Small intestine (tissue), 16 donors: ENCODE measurements at places on chromosomes 1 and 21. TPM values are rescaled to one million over a fixed set of nuclear protein-coding genes. Genes with fewer than 3 reads are reported as not detected.

The KMO gene
- polyA plus RNA-seq, result 0.45 TPM

The SYDE2 gene
- 1.4 TPM for polyA plus RNA-seq

The MSH4 gene
- polyA plus RNA-seq, result not detected

GRCh38 chr21:38538353-38538752, 40.1 kb upstream of the ERG start:
- DNase-seq, result peak; percentile 12
- H3K4me1 ChIP-seq, result peaks cover 2% of the 10 kb centered on the region
- no peak overlapping the region for H3K27ac ChIP-seq
- no peak overlapping the region for H3K4me3 ChIP-seq
- H3K36me3 ChIP-seq, result no peaks in the 10 kb centered on the region

DNA sequence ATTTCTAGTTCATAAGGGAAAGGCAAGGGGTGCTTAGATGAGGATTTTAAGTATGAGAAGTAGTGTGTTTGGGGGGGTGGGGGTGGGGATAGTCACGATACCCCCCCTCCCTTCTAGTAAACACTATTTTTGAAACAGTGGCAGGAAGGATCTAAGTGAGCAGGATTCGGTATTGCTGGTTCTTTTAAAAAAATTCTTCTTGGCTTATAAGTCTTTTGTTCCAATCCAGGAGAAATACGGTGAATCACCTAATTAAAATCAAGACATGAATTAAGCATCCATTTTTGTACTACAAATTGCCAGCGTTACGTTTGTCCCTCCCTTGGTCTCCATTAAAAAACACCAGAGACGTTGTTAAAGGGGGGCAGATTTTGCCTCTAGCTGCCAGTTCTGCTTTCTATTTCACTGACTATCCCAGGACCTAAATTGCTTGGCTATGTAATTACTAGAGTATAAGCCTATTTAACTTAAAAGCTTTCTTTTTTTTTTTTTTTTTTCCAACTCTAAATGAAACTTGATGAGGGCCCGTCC, 911 bp downstream of the LMO4 start:
- no peaks in the 10 kb centered on the region for H3K27me3 ChIP-seq
- H3K4me3 ChIP-seq, result peak overlapping the region; percentile 91
- DNase-seq, result peak; percentile 50
- peaks cover 9% of the 10 kb centered on the region for H3K36me3 ChIP-seq
- H3K4me1 ChIP-seq, result peaks cover 7% of the 10 kb centered on the region

DNA sequence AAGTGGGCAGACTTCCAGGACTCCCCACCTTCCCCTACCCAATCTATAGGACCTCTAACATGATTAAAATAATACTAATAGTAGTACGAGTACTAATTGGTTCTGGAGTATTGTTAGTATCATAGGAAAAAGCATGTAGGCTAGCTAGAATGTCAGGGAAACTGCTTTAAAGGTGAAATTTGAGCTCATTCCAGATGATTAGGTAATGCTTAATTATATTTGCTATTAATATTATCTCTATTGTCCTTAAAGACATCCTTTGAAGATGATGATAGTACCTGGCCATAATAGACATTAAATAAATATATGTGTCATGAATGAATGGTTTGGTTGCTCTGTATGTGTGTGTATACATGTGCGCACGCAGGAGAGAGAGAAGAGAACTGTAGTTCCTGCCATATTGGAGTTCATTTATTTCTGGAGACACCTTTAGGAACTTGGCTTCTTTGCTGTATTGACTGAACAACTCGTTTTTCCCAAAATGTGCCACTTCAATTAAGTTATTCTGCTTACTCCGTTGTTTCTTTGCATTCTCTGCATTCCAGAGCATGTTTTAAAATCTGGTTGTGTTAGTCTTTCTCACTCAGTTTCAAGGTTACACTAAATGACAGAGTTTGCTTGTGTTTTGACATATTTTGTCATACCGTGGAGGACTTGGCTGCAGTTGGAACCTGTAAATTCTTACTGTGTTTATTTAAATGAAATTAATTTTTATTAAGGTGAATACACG, 117.1 kb downstream of the OSBPL9 start:
- H3K27me3 ChIP-seq, result no peaks in the 10 kb centered on the region
- no peak overlapping the region for H3K4me3 ChIP-seq
- no peak overlapping the region for H3K27ac ChIP-seq

- peaks cover 24% of the 10 kb centered on the region for H3K27me3 ChIP-seq
- no peak overlapping the region for H3K4me3 ChIP-seq
- H3K36me3 ChIP-seq, result peaks cover 4% of the 10 kb centered on the region
Observed at GRCh38 chr21:41760411-41760810, 6.4 kb downstream of the RIPK4 start.

DNA sequence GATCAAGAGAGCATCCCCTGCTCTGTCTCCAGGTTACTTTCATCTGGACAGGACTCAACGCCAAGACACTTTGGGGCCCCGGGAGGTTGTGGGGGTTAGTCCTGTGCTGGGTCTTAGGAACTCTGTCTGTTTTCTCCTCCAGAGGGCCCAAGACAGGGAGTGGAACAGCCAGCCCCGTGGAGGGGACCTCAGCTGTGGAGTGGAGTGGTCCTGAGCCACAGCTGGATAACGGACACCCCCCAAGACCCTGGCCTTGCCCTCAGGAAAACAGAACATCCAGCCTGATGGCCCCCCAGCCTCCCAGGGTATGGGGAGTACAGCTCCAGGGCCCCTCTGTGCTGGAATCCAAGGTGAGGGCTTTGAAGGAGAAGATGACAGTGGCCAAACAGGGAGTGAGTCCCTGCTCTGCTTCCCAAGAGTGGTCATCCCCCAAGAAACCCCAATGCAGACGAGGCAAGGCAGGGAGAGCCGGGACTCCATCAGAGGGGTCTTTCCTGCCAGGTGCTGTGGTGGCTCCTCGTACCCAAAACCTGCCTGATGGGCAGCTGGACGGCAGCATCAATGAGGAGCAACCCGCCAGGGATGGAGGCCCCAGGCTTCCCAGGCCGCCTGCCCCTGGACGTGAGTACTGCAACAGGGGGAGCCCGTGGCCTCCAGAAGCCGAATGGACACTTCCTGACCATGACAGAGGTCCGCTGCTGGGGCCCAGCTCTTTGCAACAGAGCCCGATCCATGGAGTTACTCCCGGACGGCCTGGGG, 3.5 kb downstream of the KIAA1614 start:
- peaks cover 25% of the 10 kb centered on the region for H3K27me3 ChIP-seq
- no peak for DNase-seq
- no peak overlapping the region for H3K4me3 ChIP-seq
- H3K27ac ChIP-seq, result no peak overlapping the region

- H3K36me3 ChIP-seq, result no peaks in the 10 kb centered on the region
- H3K4me1 ChIP-seq, result no peaks in the 10 kb centered on the region
- no peak for DNase-seq
- no peak overlapping the region for H3K4me3 ChIP-seq
- H3K27me3 ChIP-seq, result no peaks in the 10 kb centered on the region
- no peak overlapping the region for H3K27ac ChIP-seq
Observed at GRCh38 chr21:28397040-28397439, 595.6 kb downstream of the LTN1 start.
